ENCODE measurements at places on chromosomes 12 and 14.

- no peak for DNase-seq
Observed at GRCh38 chr12:124599074-124599999, 31.9 kb upstream of the NCOR2 start.

DNA sequence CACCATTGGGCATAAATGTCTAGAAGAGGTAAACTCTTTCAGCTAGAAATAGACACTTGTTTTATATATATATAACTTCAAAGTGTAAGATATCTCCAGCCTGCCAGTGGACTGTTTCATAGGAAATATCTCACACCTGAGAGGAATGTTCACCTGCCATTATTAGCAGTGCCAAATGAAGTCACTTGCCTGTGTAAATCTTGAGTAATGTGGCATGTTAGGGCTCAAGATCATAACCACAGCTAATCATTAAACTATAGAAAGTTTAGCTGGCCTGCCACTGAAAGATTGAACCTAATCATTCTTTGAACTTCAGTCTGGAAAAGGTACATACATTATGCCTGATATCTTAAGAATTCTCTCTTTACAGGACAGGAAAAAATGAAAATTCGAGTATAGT lies 25.5 kb upstream of the KCNJ8 start:
- no peak for DNase-seq

DNA sequence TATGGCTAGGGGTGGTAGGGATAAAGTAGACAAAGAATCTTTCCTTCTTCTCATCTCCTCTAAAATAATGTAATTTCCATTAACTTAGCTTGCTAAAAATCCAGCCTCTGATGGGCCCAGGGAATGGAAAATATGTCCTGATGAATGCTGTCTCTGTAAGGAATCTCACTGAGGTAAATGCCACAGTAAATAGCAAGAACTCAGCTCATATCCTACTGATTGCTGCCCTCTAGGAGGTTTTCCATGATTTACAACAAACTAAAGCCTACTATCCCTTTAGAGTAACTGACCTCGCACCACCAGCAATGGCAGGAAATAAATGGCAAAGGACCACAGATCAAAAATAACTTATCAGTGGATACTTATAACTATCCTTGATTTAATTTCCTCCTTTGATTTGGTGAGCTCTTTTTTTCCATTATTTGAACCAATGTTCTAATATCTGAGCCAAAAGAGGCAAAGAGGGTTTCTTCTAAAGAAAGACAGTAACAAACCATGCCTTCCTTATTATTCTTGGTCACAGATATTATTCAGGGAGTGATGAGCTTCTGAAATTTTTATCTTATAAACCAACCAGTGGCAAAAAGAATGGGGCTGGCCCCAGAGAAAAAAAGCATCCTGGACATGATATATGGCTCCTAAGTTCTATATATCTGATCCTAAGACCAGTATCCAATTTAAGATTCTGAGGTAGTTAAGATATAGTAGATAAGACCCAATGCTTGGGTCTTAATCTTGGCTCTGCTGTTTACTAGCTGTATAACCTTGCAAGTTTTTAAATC lies 43.8 kb downstream of the SENP1 start:
- DNase-seq = no peak

DNA sequence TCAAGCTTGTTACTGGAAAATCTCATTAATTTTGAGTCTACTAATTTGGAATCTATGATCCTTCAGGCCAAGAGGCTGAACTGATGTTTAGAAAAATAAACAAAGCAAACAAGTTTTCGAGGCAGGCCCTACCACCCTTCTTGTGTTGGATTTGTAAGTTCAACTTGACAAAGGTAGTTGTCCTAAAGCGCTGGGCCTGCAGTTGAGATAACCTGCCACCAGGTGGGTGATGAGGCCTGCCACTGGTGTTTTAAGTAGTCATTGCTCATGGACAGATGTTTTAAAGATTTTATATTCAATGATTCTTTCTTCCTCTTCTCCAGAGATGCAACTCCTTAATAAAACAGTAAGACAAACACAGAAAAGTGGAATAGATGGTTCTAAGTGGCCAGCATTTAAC lies 19.4 kb downstream of the ACVRL1 start:
- DNase-seq = no peak

DNA sequence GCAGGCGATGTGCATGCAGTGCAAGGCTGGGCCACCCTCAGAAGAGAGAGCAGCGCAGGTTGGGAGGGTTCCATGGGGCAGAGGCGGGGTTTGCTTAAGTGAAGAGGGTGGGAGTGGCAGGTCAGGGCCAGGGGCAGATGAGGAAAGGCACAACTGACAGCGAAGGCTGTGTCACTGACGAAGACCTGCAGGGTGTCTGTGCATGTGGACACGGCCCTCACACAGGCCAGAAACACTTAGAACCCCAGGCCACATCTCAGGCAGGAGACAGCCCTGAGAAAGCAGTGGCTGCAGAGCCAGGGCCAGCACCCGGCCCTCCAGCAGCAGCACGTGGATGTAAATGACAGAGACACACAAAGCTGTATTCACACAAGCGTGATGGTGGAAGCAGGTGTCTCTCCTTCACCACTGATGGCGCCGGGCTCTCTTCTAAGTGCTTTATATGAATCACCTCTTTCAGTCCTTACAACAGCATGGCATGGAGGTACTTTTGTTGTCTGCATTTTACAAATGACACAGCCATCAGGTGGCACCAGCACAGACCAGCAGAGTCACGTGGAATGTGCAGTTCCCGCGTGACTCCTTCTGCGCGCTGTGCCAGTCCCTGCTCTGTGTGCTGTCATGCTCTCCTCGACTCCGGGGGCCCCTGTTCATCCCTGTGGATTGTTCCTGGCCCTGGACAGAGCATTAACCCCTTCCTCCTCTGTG lies 54.6 kb downstream of the TSPAN11 start:
- DNase-seq = no peak

DNA sequence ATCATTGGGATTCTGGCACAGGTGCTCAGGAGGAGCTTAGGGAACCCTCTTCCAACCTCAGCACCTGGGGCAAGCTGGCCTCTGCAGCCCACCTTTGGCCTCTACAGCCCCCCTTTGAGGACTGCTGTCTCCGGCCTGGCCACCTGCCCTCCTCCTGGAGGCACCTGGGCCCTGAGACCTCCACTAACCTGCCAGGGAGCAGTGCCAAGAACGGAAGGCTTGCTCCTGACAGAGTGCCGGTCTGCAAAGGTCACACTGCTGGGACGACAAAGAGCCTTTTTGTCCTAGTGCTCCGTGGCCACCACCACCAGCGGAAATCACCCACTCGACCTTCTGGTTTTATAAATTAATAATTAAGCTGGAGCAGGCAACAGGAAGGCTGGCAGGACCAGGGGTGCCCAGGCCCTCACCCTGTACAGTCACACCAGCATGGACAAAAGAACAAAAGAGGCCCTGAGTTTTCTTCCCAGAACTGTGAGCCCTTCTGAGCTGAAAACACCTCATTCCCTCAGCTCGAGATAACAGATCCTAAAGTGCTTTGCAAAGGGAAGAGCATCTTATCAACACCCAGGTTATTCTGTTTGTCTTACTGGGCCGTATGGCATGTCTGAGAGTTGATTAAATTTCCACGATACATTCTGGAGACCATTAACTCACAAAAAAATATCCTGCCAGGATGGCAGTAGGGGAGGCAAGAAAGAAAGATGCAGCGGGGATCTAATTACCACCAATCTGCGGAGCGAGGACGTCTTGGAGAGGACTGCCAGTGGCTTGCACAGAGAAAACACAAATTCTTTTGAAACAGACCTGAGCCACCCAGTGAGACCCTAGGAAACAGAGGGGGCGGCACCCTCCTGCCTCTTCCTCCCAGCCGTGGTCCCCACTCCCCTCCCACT lies 8.2 kb downstream of the TESC start:
- DNase-seq = no peak

GRCh38 chr12:99195474-99195873 lies 452.1 kb upstream of the GARIN6 start:
- no peak for DNase-seq

- DNase-seq = no peak
Observed at GRCh38 chr12:252636-253035, 10.0 kb downstream of the SLC6A13 start.

GRCh38 chr12:121128908-121129810 lies 3.5 kb upstream of the P2RX7 start:
- no peak for DNase-seq

DNA sequence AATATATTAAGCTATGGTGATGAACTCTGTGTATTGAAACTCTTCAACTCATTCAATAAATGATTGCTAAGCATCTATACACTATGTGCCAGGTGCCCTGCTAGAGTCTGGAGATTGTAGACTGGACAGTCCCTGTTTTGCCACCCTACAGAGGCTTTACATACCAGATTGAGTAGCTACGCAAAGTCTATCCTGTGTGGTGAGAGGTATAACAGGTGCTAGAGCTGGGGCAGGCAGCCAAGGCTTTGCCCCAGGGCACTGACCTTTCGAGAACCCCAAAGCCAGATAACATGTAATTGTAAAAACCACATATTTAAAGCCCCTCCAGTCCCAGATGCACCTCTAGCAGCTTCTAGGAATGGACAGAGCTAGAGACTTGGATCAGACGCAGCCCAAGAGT lies 52.8 kb downstream of the PPM1H start:
- no peak for DNase-seq

DNA sequence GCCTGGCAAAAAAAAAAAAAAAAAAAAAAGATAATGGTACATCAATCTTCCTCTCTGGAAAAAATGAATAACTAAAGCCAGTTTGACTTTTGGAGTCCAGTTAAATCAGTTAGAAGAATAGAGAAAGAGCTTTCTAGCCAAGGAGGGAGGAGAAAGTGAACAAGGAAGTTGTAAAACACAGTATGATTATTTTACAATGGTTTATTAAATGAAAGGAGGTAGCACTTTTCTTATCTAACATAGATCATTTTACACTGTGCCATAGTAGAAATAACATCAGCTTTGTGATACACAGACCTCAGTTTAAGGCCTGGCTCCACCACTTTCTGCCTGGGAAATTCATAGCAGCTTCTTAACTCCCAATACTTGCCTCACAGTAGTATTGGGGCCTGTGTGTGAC lies 15.4 kb upstream of the KITLG start:
- no peak for DNase-seq

DNA sequence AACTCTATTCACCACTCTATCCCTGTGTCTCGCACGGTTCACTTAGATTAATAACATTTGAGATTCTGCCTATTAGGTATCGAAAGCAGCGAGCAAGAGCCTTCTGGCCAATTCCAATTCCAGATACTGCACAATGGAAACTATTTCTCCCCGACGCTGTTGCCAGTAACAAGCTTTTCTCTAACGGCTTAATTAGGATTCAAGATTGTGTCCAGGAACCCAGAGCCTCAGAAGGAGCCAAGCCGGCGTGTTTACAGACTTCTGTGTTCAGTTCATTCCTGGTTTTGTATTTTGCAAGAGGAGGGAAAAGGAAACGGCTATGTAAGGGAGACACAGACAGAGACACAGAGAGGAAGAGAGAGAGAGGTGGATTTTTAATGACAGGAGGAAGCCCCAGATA lies 185.6 kb downstream of the DICER1 start:
- DNase-seq = no peak

- DNase-seq = no peak
Observed at GRCh38 chr12:110677982-110678381, 10.9 kb downstream of the HVCN1 start.

GRCh38 chr12:49212572-49212971 lies 23.7 kb upstream of the TUBA1A start:
- DNase-seq = no peak

- DNase-seq = no peak
Observed at GRCh38 chr12:42990387-42990786, 400.8 kb upstream of the PRICKLE1 start.

DNA sequence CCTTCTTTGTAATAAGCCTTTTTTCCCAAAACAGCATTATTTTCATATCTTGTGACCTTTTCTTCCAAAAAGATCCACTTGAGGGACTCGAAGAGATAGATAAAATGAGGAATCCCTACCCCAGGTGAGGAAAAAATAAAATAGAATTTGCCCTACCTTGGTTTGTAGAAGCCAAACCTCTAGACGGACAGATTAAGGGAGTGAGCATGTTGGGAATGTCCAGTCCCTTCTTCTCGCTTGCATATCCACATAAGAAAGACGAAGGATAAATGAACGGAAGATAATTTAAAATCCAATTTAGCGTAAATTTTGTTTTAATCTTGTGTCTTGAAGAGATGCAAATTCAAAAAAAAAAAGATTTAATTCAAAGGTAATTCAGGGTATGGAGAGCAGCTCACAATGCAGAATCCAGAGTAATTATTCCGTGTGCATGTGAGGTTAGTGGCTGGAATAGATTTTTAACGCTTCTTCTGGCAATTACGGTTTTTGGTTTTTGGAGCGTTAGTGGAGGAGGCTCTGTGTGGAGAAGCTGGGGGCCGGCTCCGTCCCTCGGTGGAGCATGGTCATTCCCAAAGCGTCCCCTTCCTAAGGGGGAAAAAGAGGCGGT lies 1.5 kb downstream of the GRIN2B start:
- no peak for DNase-seq

DNA sequence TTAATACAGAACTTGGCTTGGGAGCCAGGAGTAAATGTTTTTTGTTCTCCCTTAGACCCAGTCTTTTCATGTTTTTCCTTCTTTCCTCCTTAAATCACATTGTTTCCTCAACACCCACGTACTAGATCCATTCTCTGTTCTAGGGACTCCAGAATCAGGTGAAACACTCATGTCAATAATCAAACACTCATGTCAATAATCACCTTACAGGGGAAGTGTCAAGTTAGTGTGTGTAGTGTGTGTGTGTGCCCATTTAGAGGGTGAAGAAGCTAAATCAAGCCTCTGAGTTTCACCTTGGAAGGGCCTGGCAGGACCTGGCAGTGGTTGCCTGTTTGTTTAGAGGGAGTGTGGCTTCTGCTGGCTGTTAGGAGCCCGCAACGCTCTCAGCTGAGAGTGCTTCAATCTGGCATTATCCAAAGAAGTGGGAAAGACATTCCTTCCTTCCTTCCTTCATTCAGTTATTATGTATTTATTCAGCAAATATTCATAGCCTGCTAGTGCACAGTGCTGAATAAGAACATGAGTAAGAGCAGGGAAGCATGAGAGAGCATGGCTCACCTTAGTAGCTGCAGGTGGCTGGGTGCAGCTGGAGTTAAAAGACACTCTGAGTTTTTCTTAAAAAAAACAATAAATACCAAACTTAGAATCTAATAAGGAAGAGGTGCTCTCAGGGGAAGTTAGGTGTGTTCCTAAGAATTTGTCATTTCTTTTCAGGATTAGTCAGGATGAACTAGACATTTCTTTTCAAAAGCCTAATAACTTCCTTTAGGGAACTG lies 17.6 kb upstream of the EID3 start:
- DNase-seq = no peak

All from DMS 273 treated with DMSO at 0.1 percent for 48 hours (cell line).